SK-N-SH (cell line): ENCODE measurements at places on chromosomes 5 and 9. TPM values are rescaled to one million over a fixed set of nuclear protein-coding genes. Genes with fewer than 3 reads are reported as not detected.

- no peaks in the 10 kb centered on the region for H3K4me1 ChIP-seq
- H3K36me3 ChIP-seq, result no peaks in the 10 kb centered on the region
- H3K4me3 ChIP-seq, result no peak overlapping the region
- DNase-seq, result no peak
- no peak overlapping the region for H3K27ac ChIP-seq
Measured at GRCh38 chr9:1554081-1555035, 460.8 kb upstream of the SMARCA2 start.

GRCh38 chr5:149049371-149049781 is 13.5 kb downstream of the SH3TC2 start:
- no peaks in the 10 kb centered on the region for H3K27me3 ChIP-seq
- no peak for DNase-seq
- no peaks in the 10 kb centered on the region for H3K4me1 ChIP-seq
- H3K36me3 ChIP-seq, result no peaks in the 10 kb centered on the region
- no peak overlapping the region for H3K27ac ChIP-seq
- H3K4me3 ChIP-seq, result no peak overlapping the region

GRCh38 chr5:132436936-132437335 is 53.6 kb downstream of the IRF1 start:
- H3K27ac ChIP-seq, result no peak overlapping the region
- no peaks in the 10 kb centered on the region for H3K27me3 ChIP-seq
- H3K4me1 ChIP-seq, result peaks cover 3% of the 10 kb centered on the region; the same call in 1 of the 2 replicates
- no peaks in the 10 kb centered on the region for H3K36me3 ChIP-seq
- no peak overlapping the region for H3K4me3 ChIP-seq

Gene FAM153A
- polyA plus RNA-seq, result not detected in 2 replicates

GRCh38 chr5:151332857-151333256 is 14.5 kb downstream of the SLC36A2 start:
- no peaks in the 10 kb centered on the region; the same call in 1 of the 2 replicates for H3K27me3 ChIP-seq
- no peak overlapping the region for H3K27ac ChIP-seq
- DNase-seq, result no peak
- H3K4me1 ChIP-seq, result no peaks in the 10 kb centered on the region

DNA sequence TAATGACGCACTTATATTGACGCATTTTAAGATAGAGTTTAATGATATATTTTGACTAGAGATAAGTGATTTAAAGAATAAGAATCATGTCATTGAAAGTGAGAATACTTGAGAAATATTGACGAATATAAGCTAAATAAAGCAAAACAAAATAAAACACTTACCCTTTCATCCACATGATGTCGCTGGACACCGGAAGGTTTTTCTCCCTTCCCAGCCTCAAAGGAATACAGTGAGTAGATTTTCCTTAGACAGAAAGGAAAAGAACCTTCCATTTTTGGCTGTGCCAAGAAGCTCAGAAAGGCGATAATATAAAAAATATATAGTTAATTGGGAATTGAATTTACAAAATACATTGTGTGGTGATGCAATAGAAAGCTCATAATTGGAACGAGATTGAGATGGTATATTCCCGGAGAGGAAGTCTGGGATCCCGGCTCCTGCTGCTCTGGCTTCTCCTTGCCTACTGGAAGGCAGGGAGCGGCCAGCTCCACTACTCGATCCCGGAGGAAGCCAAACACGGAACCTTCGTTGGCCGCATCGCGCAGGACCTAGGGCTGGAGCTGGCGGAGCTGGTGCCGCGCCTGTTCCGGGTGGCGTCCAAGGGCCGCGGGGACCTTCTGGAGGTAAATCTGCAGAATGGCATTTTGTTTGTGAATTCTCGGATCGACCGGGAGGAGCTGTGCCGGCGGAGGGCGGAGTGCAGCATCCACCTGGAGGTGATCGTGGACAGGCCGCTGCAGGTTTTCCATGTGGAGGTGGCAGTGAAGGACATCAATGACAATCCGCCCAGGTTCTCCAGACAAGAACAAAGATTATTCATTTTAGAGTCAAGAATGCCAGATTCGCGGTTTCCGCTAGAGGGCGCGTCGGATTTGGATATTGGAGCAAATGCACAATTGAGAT is at the start of gene PCDHA5:
Gene PCDHA5 (plus strand): TSS at position 239 of the 906 bp plus-strand sequence.
- H3K36me3 ChIP-seq, result no peaks in the 10 kb centered on the region
- no peak for DNase-seq
- H3K4me1 ChIP-seq, result no peaks in the 10 kb centered on the region
- no peaks in the 10 kb centered on the region for H3K27me3 ChIP-seq
- no peak within 1 kb of the TSS for H3K27ac ChIP-seq
- no peak within 1 kb of the TSS for H3K4me3 ChIP-seq

DNA sequence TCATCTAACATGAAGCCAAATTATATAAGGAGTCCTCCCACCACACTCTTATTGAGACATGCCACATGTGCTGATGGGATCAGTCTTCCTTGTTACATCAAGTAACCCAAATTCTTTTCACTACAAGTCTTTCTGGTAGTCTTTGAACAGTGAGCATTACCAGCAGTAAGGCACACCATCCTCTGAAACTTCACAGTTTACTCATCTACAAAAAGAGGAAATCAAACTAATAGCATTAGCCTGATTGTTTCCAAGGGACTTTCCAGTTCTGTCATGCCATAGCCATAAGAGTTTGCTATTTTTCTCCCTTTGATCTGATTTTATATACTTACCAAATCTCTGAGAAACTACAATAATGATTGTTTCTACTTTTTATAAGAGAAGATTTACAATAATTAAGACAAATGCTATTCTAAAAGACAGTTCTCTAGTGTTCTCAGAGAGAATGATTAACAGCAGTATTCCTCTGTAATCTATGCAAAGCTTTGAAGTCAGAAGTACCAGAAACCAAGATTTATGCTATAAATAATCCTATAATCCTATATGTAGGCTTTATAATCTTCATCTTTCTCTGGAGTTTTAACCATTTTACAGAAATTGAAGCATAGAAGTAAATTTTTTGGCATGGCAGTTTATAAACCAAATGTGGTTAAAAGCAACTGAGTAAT is 166.2 kb upstream of the ACO1 start:
- no peaks in the 10 kb centered on the region for H3K4me1 ChIP-seq
- no peaks in the 10 kb centered on the region for H3K27me3 ChIP-seq
- no peak overlapping the region for H3K4me3 ChIP-seq

DNA sequence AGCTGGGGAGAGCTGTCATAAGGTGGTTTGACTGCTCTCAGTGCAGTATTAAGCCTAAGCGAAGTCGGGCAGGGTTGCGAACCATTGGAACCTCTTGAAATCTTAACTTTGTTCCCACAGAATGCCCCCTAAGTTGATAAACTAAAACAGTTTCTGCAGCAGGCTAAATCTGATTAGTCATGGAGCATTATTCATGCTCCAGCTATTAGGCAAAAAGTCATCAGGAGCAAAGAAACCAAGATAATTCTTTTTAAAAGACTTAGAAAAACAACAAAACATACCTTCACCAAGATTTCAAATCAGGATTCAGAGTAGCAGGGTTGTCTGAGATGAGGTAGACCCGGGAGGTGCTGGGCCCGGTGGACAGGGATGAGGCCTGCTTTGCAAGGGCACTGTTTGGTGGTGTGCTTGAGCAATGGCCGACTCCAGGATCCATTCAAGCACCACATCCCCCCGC is 69.9 kb upstream of the PLPP1 start:
- peaks cover 18% of the 10 kb centered on the region for H3K4me1 ChIP-seq
- no peak overlapping the region for H3K4me3 ChIP-seq
- no peaks in the 10 kb centered on the region for H3K27me3 ChIP-seq
- no peak for DNase-seq
- no peaks in the 10 kb centered on the region for H3K36me3 ChIP-seq

Gene CARD6
- 0.03 TPM in 2 replicates for polyA plus RNA-seq

- no peak overlapping the region for H3K4me3 ChIP-seq
- H3K27me3 ChIP-seq, result no peaks in the 10 kb centered on the region
- DNase-seq, result no peak
- H3K4me1 ChIP-seq, result no peaks in the 10 kb centered on the region
Measured at GRCh38 chr9:110601098-110601497, 21.6 kb upstream of the SVEP1 start.

GRCh38 chr5:68757626-68758212 is 336.1 kb upstream of the SLC30A5 start:
- H3K27me3 ChIP-seq, result no peaks in the 10 kb centered on the region
- peak; percentile 20 for DNase-seq
- no peak overlapping the region for H3K4me3 ChIP-seq
- H3K27ac ChIP-seq, result no peak overlapping the region; the same call in 1 of the 2 replicates
- H3K4me1 ChIP-seq, result peaks cover 5% of the 10 kb centered on the region; the same call in 1 of the 2 replicates

Gene RAB24
- 101 and 117 TPM in 2 replicates for polyA plus RNA-seq

Gene MRNIP
- 32.8 and 34.9 TPM in 2 replicates for polyA plus RNA-seq

Gene OMD
- polyA plus RNA-seq, result 0.03 TPM in 1 of 2 replicates, not detected in the other

GRCh38 chr9:76271755-76272154 is 122.5 kb downstream of the RFK start:
- no peaks in the 10 kb centered on the region for H3K27me3 ChIP-seq
- H3K4me3 ChIP-seq, result no peak overlapping the region
- no peak for DNase-seq
- H3K27ac ChIP-seq, result no peak overlapping the region

DNA sequence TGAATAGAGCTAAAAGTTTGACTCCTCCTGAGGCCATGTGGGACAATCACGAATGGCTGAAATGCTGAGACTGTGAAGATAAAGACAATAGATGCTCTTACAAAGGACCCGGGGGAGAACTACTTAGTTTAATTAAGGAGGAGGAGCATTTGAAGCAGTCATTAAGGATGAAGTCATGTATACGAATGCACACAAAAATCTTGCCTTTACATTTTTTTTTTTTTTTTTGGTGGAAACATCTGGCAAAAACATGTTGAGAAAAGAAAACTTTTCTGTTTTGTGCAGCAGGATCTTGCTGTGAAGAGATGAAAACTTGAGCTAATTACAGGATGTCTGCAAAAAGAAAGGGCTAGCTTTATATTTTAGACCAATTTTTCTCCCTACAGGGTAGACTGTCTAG is 42.3 kb upstream of the NR3C1 start:
- H3K4me3 ChIP-seq, result no peak overlapping the region
- H3K27me3 ChIP-seq, result no peaks in the 10 kb centered on the region
- peak; percentile 16 for DNase-seq
- H3K4me1 ChIP-seq, result no peaks in the 10 kb centered on the region; the same call in none of the 2 replicates
- H3K27ac ChIP-seq, result peak overlapping the region; percentile 34
